ENCODE measurements at places on chromosomes 5 and 9. TPM values are rescaled to one million over a fixed set of nuclear protein-coding genes. Genes with fewer than 3 reads are reported as not detected.

DNA sequence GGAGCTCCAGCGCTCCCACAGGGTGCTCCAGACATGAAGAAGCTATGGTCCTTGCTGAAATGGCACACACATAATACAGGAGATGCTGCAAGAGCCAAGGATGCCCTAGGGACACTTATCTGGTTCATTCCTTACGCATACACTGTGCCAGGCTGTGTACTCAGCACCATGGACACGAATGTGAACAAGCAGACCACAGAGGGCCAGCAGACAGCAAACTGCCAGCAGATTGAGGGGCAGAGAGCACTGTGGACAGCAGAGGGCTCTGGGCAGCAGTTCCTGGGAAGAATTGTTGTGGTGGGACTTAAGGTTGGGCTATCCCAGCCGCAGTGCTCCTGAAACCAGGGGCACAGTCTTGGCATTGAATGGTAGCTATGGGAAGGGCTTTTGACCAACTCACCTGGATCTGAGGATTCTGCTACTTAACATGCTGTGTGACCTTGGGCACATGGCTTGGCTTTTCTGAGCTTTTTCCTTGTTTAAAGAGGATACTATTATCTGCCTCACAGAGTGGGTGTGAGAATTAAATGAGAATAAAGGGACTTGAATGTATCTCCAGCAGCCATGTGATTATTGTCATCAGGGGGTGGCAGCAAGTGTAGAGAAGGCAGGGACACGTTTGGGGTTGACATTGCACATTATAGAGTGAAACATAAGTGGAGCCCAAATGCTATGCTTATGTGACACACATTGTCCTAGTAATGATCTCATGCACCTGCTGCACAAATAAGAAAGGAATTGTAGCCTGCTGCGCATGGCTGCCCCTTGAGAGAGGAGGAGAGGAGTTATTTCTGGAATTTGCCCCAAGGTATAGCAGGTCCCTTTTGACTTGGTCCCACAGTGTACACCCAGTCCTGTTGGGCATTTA is 30.1 kb downstream of the PPARGC1B start:
- H3K4me1 ChIP-seq, result no peaks in the 10 kb centered on the region
- H3K27me3 ChIP-seq, result no peaks in the 10 kb centered on the region
- no peak overlapping the region for H3K4me3 ChIP-seq

DNA sequence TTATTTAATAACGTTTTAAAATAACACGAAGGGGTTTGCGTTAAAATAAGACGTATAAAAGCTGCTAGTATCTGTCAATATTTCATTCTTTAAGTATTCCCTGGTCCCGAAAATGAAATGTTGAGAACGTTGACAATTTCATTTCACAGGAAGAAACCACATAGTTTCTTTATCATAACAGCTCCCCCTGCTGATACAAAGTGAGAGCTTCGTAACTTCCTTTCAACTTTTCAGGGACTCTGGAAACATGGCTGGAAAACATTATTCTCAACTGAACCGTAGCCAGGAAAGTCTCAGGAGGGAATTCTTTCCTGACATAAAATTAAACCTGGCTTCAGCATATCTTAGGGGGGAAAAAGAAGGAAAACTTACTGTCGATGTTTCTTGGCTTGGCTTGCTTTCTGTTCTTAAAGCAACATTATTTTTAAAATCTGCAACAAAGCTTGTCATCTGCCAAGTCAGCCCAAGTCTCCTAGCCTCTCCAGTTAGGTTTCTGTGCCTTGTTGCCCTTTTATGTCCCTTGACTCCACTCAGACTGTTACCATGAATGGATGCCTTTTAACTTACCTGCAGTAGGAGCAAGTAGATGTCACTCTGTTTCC is 122.9 kb upstream of the DAB2 start:
- no peaks in the 10 kb centered on the region for H3K36me3 ChIP-seq
- no peaks in the 10 kb centered on the region for H3K27me3 ChIP-seq
- peak; percentile 5 for DNase-seq
- H3K4me3 ChIP-seq, result no peak overlapping the region
- H3K4me1 ChIP-seq, result peaks cover 15% of the 10 kb centered on the region
- no peak overlapping the region for H3K27ac ChIP-seq

DNA sequence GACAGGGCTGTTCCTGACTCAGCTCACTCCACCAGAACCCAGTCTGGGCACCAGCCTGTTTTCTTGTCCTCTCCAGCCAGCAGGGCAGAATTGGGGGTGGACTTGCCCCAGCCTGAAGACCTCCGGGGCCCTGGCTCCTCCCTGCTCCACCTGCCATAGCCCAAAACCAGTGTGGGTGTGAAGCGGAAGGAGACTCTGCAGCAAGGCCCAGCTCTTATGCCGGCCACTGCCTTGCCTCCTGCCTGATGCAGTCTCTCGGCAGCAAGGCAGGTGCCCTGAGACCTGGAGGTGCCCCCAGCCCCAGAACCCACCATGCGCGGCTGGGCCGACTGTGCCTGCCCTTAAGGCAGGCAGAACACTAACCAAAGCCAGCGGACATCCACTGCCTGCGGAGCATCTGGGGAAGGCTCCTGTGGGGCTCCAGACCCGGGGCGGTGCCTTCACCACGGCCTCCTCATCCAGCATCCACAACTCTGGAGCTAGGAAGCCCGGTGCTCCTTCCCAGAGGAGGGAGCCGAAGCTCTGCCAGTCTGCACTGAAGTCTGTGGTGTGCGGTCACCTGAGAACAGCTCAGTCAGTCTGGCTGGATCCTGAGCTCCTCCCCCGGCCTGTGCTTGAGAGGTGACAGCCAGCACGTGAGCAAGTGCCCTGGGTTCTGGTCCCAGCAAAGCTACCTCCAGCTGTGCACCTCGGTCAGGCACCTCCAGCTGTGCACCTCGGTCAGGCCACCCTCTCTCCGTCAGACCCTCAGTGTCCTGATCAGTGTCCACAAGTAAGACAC is 116.7 kb downstream of the ADAMTS2 start:
- H3K36me3 ChIP-seq, result peaks cover under 1% of the 10 kb centered on the region
- H3K27me3 ChIP-seq, result no peaks in the 10 kb centered on the region
- no peaks in the 10 kb centered on the region for H3K4me1 ChIP-seq
- DNase-seq, result no peak
- H3K27ac ChIP-seq, result no peak overlapping the region

DNA sequence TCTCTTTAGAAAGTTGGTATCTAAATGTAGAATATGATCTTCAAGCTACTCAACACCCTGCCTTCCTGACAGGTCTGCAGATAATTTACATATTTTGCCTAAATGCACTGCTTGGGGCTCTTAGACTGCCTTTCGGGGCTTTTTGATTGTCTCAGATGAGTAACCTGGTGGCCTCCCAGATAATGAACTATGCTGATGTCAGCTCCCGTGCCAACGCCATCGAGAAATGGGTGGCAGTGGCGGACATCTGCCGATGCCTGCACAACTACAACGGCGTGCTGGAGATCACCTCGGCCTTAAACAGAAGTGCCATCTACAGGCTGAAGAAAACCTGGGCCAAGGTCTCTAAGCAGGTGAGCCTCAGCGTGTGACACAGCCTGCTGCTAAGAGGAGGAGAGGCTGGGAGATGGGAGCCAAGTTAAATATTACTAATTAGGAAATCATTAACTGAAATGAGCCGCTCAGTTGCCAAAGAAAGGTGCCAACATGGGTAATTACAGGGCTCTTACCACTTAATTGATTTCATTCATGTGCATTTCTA is 20.8 kb upstream of the CKMT2 start:
- peaks cover 10% of the 10 kb centered on the region for H3K4me1 ChIP-seq
- H3K36me3 ChIP-seq, result no peaks in the 10 kb centered on the region
- peak; percentile 30 for DNase-seq
- H3K27me3 ChIP-seq, result no peaks in the 10 kb centered on the region
- no peak overlapping the region for H3K27ac ChIP-seq

GRCh38 chr5:164119806-164120447 is 614.5 kb downstream of the MAT2B start:
- H3K4me1 ChIP-seq, result no peaks in the 10 kb centered on the region
- H3K27me3 ChIP-seq, result no peaks in the 10 kb centered on the region
- H3K27ac ChIP-seq, result peak overlapping the region; percentile 38
- DNase-seq, result no peak
- H3K36me3 ChIP-seq, result peaks cover 3% of the 10 kb centered on the region

DNA sequence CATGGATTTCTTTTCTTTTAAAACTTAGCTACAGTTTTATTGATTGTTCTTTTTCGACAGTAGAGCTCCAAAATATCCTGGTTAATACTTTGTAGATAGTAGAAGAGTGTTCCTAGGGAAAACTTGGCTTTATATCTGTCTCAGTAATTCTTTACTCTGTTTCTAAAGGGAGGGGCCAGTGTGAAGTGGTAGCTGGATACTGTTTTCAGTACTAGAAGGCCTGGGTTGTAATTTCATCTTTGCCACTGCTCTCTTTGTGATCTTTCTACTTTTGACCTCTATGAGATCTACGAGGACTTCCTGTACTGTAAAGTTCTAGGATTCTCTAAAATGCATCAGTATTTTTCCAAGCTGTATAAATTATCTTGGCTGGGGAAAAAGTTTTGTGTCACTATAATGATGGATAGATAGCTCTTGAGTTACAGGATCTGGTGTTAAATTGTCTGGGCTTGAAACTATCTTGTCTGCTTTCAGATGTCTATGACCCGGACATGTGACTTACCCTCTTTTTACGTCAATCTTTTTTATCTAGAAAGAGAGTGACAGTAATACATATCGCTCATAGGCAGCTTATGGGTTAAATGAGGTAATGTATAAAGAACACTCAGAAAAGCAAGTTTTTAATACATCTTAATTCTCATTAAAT is 53.6 kb downstream of the PRR16 start:
- H3K4me1 ChIP-seq, result no peaks in the 10 kb centered on the region
- H3K36me3 ChIP-seq, result no peaks in the 10 kb centered on the region
- no peak overlapping the region for H3K27ac ChIP-seq
- no peaks in the 10 kb centered on the region for H3K27me3 ChIP-seq

GRCh38 chr9:92716557-92716956 is 46.6 kb upstream of the IPPK start:
- H3K36me3 ChIP-seq, result peaks cover 13% of the 10 kb centered on the region
- no peak overlapping the region for H3K27ac ChIP-seq
- DNase-seq, result peak; percentile 86
- no peak overlapping the region for H3K4me3 ChIP-seq
- no peaks in the 10 kb centered on the region for H3K27me3 ChIP-seq

GRCh38 chr5:112594095-112594850 is 143.4 kb upstream of the APC start:
- no peak for DNase-seq
- no peaks in the 10 kb centered on the region for H3K36me3 ChIP-seq
- no peak overlapping the region for H3K4me3 ChIP-seq
- no peaks in the 10 kb centered on the region for H3K4me1 ChIP-seq

GRCh38 chr5:102599289-102599688 is 100.5 kb upstream of the SLCO6A1 start:
- no peak overlapping the region for H3K4me3 ChIP-seq
- peaks cover 14% of the 10 kb centered on the region for H3K4me1 ChIP-seq
- peaks cover 6% of the 10 kb centered on the region for H3K27me3 ChIP-seq
- H3K27ac ChIP-seq, result no peak overlapping the region
- peaks cover 2% of the 10 kb centered on the region for H3K36me3 ChIP-seq

- peaks cover 6% of the 10 kb centered on the region for H3K27me3 ChIP-seq
- H3K4me3 ChIP-seq, result no peak overlapping the region
- H3K36me3 ChIP-seq, result no peaks in the 10 kb centered on the region
- H3K4me1 ChIP-seq, result no peaks in the 10 kb centered on the region
Observed at GRCh38 chr5:172385707-172386106, 68.6 kb downstream of the SH3PXD2B start.

DNA sequence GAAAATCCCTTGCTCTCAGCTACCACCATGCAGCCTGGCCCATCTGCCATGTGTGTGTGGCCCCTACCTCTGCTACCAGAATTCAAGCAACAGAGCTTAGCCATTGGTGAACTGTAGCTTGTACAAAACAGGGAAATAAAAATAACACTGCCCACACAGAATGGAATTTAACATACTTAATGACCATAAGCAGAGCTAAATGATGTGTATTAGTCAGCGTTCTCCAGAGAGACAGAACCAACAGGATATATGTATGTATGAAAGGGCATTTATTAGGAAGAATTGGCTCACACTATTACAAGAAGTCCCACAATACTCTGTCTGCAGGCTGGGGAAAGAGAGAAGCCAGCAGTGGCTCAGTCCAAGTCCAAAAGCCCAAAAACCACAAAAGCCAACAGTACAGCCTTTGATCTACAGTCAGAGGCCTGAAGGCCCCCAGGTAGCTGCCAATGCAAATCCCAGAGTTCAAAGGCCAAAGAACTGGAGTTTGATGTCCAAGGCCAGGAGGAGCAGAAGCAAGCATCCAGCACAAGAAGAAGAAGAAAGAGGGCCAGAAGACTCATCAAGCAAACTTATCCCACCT is 318.8 kb downstream of the DNAH5 start:
- no peak for DNase-seq
- no peaks in the 10 kb centered on the region for H3K27me3 ChIP-seq
- peaks cover 2% of the 10 kb centered on the region for H3K36me3 ChIP-seq
- H3K4me1 ChIP-seq, result no peaks in the 10 kb centered on the region

- H3K27ac ChIP-seq, result no peak overlapping the region
- no peaks in the 10 kb centered on the region for H3K4me1 ChIP-seq
- H3K36me3 ChIP-seq, result no peaks in the 10 kb centered on the region
- no peak overlapping the region for H3K4me3 ChIP-seq
- no peak for DNase-seq
Observed at GRCh38 chr5:62626534-62626933, 47.9 kb downstream of the LRRC70 start.

GRCh38 chr5:163567811-163568210 is 62.4 kb downstream of the MAT2B start:
- H3K4me1 ChIP-seq, result peaks cover 38% of the 10 kb centered on the region
- no peak overlapping the region for H3K4me3 ChIP-seq
- no peaks in the 10 kb centered on the region for H3K36me3 ChIP-seq

- no peaks in the 10 kb centered on the region for H3K27me3 ChIP-seq
- no peak for DNase-seq
- H3K4me1 ChIP-seq, result no peaks in the 10 kb centered on the region
Observed at GRCh38 chr5:24110004-24110615, 534.7 kb downstream of the CDH10 start.

DNA sequence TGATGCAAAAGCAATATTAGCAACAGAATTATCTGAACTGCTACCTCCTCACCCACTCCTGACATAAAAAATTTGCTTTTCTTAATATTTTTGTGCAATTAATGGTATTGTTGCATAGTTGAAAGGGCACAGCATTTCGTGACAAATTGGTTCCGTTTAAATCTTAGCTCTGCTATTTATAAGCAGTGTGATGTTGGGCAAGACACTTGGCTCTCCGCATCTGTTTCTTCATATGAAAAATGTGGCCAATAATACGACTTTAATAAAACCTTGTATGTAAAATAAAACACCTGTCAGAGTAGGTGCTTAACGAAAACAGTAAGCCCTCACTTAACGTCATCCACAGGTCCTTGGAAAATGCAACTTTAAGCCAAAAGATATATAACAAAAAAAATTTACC is 4.2 kb downstream of the TMEM167A start:
- H3K27me3 ChIP-seq, result no peaks in the 10 kb centered on the region
- H3K4me3 ChIP-seq, result peak overlapping the region; percentile 75
- no peak for DNase-seq
- peaks cover 12% of the 10 kb centered on the region for H3K36me3 ChIP-seq

GRCh38 chr9:134299883-134300282 is 26.4 kb upstream of the RXRA start:
- H3K4me3 ChIP-seq, result no peak overlapping the region
- H3K4me1 ChIP-seq, result peaks cover 17% of the 10 kb centered on the region
- no peaks in the 10 kb centered on the region for H3K36me3 ChIP-seq
- no peak overlapping the region for H3K27ac ChIP-seq

The PCDHGA12 gene
- total RNA-seq, result 0.17 TPM

The PCDHB14 gene
- total RNA-seq, result not detected

The TGFBI gene
- not detected for total RNA-seq

The PTGR1 gene
- 3.0 TPM for total RNA-seq

The NEUROG1 gene
- not detected for total RNA-seq

The HK3 gene
- 0.46 TPM for total RNA-seq
